ENCODE measurements at places on chromosomes 7 and 10.

DNA sequence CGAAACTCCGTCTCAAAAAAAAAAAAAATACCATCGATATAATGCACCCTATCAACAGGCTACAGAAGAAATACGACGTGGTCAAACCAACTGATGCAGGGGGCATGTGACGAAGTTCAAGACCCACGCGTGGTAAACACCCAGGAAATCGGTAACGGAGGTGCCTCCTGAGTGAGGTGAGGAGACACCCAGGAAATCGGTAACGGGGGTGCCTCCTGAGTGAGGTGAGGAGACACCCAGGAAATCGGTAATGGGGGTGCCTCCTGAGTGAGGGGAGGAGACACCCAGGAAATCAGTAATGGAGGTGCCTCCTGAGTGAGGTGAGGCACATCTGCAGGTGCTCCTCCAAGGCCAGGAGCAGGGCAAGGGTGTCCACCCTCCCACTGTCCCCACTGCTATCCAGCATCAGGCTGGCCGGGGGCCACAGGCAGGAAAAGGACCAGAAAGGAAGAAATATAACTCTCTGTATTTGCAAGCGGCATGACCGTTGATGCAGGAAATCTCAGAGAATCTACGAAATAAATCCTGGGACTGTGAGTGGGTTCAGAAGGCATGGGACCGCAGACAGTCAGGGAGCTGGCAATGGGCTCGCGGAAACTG lies 10.7 kb upstream of the GPR146 start:
- DNase-seq, result no peak

GRCh38 chr7:97027427-97028234 lies 3.0 kb upstream of the DLX5 start:
- DNase-seq, result peak; percentile 77

GRCh38 chr10:50512743-50513416 lies 110.9 kb downstream of the SGMS1 start:
- no peak for DNase-seq

DNA sequence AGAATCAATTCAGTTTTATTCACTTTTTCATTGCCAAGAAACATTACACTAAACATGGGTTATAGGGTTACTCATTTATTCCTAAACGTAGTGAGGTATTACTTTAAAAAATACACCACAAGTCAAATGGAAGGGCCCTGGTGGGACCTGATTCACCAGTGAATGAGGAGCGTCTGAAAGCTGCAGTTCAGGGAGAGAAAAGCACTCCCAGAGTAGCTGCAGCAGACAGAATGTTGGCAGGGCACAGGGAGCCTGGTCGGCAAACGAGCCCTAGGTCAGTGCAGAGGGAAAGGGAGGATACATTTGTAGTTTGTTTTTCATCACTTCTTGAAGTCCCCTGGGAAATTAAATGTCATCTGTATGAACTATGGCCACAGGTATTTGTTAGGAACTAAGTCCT lies 361.7 kb upstream of the ETV1 start:
- DNase-seq, result no peak

DNA sequence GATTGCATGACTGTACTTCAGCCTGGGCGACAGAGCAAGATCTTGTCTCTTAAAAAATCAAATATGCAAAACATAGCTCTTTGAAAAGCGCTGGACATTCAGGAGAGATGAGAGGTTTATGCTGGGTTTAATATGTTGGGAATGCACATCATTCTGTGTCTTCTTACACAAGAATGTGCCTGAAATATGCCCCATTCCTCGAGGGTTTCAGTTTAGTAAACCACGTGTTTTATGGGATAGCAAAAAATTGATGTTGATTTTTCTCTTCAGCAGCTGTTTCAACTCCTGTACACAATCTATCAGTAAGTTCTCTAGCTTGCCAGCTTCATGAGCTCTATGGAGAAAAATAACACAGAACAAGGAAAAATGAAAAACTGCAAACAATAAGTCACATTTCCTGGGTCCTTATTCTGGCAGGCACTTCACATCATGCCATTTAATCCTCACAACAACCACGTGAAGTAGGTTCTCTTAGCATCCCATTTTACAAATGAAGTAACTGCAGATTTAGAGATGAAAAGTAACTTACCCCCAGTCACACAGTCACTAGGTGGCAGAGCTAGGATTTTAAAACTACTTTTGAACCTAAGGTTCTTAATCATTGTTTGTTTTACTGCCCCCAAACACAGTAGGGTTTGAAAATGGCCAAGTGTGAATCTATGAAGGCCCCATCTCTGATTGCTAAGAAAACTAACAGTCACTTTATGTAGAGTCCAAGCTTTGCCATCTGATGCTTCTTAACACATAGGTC lies 423.6 kb downstream of the PHTF2 start:
- DNase-seq, result no peak

GRCh38 chr10:95588025-95588424 lies 26.9 kb upstream of the SORBS1 start:
- no peak for DNase-seq

- no peak for DNase-seq
These were observed 178.4 kb upstream of the TARP start for GRCh38 chr7:38451840-38452239.

GRCh38 chr7:49243521-49243920 lies 319.2 kb downstream of the CDC14C start:
- no peak for DNase-seq

- no peak for DNase-seq
These were observed 136.4 kb downstream of the VTI1A start for GRCh38 chr10:112583236-112583939.

DNA sequence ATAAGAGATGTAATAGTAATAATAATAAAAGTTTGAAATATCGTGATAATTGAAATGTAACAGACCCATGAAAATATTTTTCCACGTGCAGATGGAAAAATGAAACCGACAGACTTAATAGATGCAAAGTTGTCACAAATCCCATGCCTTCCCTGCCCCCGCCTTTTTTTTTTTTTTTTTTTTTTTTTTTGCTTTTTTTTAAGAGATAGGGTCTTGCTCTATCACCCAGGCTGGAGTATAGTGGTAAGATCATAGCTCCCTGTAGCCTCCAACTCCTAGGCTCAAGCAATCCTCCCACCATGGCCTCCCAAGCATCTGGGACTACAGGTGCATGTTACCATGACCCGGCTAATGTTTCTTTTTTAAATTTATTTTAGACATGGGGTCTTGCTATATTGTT lies 80.5 kb downstream of the JMJD1C start:
- no peak for DNase-seq

- DNase-seq, result no peak
These were observed 6.4 kb downstream of the CDCA7L start for GRCh38 chr7:21939136-21939857.

GRCh38 chr10:33329178-33329577 lies 5.3 kb downstream of the NRP1 start:
- DNase-seq, result no peak

GRCh38 chr7:100053215-100053614 lies 3.6 kb downstream of the ZSCAN21 start:
- no peak for DNase-seq

GRCh38 chr10:10128387-10128786 lies 889.3 kb upstream of the CELF2 start:
- DNase-seq, result no peak

GRCh38 chr7:23334482-23335056 lies 35.4 kb downstream of the MALSU1 start:
- no peak for DNase-seq

- DNase-seq, result no peak
These were observed 192.7 kb downstream of the PTPRN2 start for GRCh38 chr7:158394936-158395335.

DNA sequence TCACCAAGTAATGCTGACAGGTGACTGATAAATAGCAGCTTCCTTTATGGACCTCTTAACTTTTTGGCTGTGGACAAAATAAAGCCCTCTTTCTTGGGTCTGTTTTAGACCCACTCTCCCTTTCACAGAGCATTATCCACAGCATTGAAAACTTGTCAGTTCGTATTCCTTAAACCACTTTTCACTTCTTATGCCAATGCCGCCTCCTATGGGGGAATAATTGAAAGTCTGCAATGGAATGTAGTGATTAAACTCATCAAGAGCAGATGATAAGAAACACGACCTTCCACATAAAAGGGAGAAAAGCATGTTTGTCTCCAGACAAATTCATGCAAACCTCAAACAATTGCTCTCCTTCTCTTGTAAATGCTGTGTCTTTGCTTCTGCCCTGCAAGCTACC lies 153.4 kb downstream of the SORCS1 start:
- no peak for DNase-seq

GRCh38 chr7:1646957-1647891 lies 22.9 kb upstream of the ELFN1 start:
- DNase-seq, result peak; percentile 64

DNA sequence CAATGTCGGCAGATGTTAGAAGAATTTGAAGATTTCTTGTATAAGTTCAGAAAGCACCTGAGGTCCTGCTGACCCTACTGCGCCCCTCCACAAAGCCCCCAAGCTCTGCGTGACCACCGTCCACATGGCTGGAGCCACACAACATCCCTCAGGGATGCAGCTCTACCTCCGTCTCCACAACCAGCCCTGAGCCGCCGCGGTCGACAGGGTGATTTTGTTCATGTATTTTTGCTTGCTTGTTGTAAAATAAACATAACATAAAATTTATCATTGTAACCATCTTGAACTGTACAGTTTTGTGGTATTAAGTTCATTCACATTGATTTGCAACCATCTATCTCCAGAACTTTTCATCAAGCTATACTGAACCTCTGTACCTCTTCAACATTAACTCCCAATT lies 50.5 kb downstream of the CPXM2 start:
- no peak for DNase-seq

DNA sequence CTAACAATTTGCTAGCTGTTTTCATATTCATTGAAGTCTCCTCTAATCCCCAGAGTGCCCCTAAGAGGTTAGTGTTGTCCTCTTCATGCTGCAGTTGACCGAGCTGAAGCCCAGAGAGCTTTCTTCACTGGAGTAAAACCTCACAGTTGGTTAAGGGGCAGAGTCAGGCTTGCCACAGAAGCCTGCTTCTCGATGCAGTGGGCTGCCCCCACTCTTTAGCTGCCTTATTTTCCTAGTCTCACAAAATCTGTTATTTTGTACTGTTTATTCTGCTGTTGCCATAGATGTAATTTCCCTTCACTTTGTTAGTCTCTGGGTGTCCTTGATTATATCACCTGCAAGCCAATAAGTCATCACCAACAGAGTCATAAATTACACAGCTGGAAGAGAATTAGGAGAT lies 56.3 kb upstream of the ZPBP start:
- DNase-seq, result no peak

- DNase-seq, result no peak
These were observed 36.3 kb downstream of the GARS1 start for GRCh38 chr7:30630986-30631385.

DNA sequence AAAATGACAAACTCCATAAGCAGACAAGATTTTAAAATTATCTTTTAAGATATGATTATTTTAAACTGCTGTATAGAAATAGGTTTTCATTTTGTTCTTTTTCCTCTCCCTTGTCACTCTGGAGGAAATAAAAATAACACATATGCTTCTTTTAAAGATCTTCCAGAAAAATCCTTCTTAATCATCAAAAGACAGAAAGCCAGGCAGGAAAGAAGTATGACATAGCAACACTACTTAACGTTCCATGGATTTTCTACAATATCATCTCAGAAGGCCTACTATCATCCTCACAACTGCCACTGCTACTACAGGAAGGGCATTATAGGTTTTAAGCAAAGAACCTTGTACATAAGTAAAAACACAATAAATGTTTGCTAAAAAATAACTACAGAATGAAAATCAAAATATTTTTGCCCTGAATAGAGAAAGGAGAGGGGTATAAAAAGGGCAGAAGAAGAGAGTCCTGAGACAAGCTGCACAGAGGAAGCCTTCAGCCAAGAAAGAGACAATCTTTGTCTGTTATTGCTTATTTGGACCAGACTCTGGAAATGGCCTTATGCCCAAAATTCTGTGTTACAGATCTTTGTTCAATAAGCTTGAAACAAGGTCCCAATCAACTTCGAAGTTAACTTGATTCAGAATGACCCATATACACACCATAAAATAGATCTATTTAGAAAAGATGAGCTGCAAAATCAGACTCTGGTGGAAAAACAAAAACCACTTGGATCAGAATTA lies 67.8 kb downstream of the ABI1 start:
- no peak for DNase-seq

DNA sequence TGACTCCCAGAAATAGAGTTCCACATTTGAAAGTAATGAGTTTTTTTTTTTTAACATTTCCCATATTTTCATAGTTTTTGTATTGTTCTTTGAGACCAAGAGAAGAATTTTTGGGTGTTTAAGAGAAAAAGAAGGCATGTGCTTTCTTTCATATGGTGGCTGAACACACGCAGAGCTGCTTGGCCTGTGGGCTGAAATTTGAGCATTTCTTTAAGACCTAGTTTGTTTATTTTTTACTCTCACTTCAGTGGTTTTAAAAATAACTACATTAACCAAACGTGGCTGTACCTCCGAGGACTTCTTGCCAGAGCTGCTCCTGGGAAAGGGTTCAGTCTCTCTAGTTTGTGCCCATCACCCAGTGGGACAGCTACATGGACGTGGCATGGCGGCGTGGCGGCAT lies 58.3 kb downstream of the INPP5A start:
- no peak for DNase-seq

DNA sequence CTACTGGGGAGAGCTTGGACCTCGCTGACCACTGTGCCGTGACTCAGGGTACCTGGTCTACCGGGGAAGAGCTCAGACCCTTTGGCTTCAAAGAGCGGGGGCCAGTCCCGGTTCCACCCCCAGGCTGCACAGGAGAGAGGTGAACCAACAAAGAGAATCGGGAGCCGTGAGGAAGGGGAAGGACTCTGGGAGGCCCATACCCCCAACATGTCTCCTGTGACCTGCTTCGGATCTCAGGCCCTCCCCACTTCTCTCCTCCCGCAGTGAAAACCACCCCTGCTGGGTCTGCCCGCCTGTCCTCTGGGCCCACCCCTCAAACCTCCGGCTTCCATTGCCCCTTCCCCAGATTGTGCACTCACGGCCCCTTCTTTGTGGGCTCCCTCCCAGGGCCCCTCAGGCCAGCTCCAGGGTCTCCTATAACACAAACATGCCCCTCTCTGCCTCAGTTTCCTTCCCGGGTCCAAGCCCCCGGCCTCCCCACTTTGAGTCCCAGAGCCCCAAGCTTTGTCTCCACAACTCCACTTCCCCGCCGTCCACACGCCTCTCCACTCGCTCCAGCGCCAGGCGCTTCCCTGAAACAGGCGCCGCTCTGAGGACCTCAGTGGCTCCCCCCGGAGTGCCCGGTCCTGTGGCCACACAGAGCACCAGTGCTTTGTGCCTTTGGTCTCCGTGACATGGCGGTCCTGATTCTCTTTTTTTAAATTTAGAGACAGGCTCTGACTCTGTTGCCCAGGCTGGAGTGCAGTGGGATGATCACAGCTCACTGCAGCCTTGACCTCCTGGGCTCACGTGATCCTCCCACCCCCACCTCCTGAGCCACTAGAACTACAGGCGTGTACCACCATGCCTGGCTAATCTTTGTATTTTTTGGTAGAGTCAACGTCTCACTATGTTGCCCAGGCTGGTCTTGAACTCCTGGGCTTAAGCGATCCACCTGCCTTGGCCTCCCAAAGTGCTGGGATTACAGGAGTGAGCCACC lies 7.5 kb upstream of the INTS1 start:
- DNase-seq, result no peak

Data from Right ventricle myocardium superior (tissue), 1 donor.